Skin of body (tissue), 3 donors: ENCODE measurements at places on chromosomes 13 and 19. TPM values are rescaled to one million over a fixed set of nuclear protein-coding genes. Genes with fewer than 3 reads are reported as not detected.

GRCh38 chr19:29510701-29511265, 15.0 kb upstream of the VSTM2B start:
- no peak for DNase-seq

GRCh38 chr19:14510311-14511228, 7.6 kb downstream of the DNAJB1 start:
- DNase-seq: no peak

The IGSF23 gene
- not detected for total RNA-seq

The PLA2G4C gene
- total RNA-seq: 5.9 TPM

DNA sequence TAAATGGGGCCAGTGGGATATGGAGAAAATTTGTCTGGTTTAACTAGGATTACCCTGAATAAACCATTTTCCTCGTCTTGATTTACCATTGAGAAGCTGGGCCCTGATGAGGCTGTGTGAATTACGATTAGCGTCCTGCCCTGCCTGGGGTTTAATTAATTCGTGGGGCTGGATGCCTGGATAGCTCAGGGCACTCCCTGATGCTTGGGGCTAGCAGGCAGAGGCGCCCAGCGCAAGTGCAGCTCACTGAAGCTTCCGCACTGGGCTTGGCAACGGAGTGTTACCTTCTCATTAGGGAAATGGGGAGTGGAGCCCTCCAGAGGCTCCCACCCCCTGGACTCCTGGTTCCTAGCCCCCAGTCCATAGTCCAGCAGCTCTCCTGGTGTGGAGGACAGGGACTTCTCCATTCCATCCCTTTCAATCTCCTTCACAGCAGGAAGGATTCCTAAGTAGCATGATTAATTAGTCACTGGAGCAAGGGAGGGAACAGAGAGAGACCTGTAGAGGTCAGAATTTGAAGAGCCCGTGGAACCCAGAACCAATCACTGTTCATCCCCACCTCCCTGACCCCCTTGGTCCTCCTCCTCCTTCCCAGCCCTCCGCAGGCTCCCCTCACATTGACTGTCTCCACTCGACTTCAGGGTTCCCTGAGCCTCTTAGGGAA, 107.2 kb downstream of the UQCRFS1 start:
- DNase-seq: no peak

GRCh38 chr19:16804176-16804575, 25.0 kb upstream of the SIN3B start:
- DNase-seq: no peak

- no peak for DNase-seq
These were observed 11.8 kb downstream of the DOCK9 start for GRCh38 chr13:98966019-98966418.

The SPACA6 gene
- total RNA-seq: 5.3 TPM

- DNase-seq: no peak
These were observed 71.5 kb downstream of the DNAJC15 start for GRCh38 chr13:43094901-43095300.

DNA sequence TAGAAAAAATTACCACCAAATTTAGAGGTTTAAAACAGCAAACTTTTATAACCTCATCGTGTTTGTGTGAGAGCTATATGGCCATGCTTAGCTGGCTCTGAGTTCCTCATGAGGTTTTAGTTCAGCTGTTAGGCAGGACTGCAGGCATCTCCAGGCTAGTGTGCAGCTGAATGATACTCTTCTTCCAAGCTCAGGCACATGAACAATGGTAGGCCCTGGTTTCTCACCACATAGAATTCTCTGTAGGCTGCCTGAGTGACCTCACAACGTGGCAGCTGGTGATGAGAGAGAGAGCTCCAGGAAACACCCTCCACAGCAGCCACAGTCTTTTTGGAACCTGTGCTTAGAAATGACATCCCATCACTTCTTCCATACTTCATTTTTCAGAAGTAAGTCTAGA, 540.6 kb upstream of the MIR17HG start:
- peak; percentile 21 for DNase-seq

- DNase-seq: peak; percentile 55
These were observed 10.3 kb downstream of the EHD2 start for GRCh38 chr19:47723581-47723940.

DNA sequence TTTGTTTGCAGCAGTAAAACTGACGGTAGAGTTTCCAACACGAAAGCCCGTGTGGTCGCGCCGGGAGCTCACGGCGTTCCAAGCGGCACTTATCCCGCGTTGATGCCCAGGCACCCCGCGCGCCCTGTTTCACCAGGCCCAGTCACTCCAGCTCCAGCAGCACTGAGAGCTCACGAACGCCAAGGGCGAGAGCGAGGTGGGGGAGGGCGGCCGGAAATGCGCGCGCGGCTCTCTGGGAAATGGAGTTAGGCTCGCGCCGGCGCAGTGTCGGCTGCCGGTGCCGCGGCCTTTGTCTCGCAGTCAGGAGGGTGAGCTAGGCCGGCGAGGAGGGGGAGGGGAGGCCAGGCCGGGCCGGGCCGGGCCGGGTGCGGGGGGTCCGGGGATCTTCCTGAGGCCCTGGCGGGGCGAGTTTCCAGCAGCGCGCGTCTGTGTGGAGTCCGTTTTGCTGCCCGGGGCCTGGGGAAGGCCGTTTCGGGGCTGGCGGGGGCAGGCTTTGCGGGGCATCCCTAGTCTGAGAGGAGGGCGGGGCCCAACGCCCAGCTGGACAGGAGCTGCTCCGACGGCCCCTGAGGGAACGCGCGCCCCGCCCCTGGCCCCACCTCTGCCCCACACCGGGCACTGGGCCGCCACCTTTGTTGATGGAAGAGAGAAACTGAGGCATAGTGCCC, at the start of gene ZNF135:
Gene ZNF135, plus strand, starts transcription at position 280 of the 668 bp plus-strand sequence. CDS start 721 bp downstream, outside the sequence.
- peak; percentile 88 for DNase-seq

DNA sequence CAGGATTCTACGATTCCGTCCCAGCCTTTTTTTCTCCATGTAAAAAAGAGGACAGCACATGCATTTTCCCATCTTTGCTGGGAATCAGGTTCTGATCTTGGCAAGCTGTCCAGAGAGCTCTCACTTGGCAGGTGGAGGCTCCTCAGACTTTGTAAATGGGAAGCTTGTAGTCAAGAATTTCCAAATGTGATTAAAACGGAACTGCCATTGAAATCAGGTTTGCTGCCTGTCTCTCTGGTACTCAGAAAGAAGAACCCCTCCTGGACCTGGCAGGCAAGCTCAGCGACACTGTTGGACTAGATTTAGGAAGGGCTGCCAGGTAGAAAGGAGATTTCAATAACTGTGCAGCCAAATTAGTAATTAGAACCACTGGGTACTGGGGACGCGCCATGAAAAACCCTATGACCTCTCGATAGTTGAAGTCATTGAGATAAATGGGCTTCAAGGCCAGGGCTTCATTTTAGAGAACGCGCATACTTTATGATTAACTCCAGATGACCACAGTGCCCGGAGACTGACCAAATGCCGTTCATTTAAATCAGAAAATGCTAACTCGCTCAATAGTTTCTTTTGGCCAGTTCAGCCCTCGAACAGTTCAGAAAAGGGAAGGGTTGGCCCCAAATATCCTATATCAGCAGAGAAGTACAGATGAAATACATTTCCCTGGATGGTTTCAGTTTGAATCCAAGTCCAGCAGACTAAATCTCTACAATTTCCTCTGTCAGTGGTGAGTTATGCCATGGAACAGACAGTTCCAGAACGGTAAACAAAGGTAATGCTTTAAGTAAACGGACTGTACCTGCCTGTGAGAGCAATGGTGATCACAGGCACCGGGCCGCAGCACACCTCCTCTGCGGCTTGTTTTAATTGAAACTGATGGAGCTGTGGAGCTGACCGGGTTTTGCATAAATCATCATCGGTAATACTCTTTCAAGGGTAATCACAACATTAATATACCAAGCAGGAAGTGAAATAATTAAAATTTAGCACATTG, 517.4 kb downstream of the RFC3 start:
- DNase-seq: peak; percentile 11

GRCh38 chr19:7863971-7864689, 10.1 kb downstream of the PRR36 start:
- no peak for DNase-seq

- no peak for DNase-seq
These were observed 7.4 kb upstream of the SPACA4 start for GRCh38 chr19:48598996-48599700.

DNA sequence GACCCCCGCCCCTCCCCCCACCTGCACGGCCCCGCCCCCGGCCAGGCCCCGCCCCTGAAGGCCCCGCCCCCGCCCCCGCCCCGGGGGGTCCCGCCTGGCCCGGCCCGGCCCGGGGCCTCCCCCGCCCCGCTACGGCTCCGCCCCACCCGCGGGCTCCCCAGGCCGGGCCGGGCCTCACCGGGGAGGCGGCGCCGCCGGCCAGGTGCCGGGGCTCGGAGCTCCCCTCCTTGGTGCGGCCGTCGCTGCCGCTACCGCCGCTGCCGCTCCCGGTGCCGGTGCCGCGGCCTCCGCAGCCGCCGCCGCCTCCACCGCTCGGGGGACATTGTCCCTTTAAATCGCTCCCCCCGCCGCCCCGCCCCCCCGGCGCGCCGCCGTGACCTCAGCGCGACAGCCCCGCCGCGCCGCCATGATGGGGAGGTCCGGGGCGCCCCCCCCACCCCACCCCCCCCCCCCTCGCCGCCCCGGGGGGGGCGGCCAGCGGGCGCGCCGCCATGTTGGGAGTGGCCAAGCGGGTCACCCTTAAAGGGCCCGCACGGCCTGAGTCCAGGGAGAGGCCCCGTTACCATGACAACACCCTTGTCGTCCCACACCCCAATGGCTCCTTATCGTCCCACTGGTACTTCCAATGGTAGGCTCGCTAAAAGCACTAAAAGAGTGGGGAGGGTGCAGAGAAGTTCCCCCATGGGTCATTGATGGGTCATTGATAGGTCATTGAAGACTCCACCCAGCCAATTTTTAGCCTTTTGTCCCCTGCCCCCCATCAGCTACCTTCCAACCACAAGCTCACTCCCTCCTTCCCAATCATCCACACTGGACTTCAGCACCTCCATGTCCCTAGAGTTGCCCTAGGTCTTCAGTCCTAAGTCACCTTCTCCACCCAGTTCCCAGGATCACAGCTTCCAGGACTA, at the start of gene WIZ:
Gene WIZ, minus strand, starts transcription at position 337 of the 908 bp plus-strand sequence. CDS start 1,649 bp downstream, outside the sequence.
- peak; percentile 48 for DNase-seq

DNA sequence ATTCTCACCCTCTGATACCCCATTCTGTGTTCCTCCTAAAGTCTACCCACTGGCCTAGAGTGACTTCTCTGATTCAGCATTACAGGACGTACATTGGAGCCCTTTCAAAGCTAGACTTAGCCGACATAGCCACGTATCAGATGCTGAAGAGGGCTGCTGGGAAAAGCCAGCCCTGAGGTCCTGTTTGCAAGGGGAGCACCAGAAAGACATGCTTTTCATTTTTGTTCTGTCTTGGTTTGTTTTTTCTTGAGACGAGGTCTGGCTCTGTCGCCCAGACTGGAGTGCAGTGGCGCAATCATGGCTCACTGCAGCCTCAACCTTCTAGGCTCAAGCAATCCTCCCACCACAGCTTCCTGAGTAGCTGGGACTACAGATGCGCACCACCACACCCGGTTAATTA, 6.3 kb upstream of the ZSWIM4 start:
- no peak for DNase-seq

The NLRP5 gene
- not detected for total RNA-seq

The CABP5 gene
- not detected for total RNA-seq

GRCh38 chr19:38632476-38633213, 13.7 kb downstream of the EIF3K start:
- DNase-seq: no peak

The ZNF578 gene
- total RNA-seq: 3.4 TPM

DNA sequence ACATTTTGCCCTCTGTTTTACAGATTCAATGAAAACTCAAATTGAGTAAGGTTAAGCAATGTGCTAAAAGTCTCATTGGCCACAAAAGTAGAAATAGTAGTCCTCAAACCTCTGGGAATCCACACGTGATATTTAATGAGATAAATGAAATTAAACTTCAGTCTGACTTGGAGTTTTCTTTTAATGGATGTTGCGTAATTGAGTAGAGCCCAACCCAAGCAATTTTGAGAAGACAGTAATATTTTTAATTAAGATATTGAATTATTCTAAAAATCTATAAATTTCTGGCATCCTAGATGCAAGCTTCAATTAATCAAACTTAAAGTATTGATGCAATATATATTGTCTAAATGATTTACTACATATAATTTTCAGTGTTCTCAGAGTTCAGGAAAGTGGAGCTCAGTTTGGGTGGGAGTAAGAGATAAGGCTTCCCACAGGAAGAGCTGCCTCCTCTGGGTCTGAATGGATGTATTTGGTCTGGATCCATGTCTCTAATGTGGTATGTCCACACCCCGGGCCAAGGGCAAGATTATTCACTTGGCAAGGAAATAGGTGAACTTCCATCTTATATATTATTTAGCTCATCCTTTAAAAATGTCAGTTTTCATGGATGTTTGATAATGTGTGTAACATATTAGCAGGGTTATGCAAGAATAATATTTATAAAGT, 6.9 kb downstream of the MBNL2 start:
- no peak for DNase-seq

GRCh38 chr13:47085346-47085745, 188.5 kb upstream of the HTR2A start:
- no peak for DNase-seq

The MIA gene
- 8.8 TPM for total RNA-seq

GRCh38 chr13:99421758-99422585, 79.3 kb upstream of the TM9SF2 start:
- DNase-seq: no peak

GRCh38 chr13:79647533-79647932, 166.6 kb downstream of the NDFIP2 start:
- no peak for DNase-seq

- no peak for DNase-seq
These were observed 7.3 kb upstream of the SOX1 start for GRCh38 chr13:112059457-112060281.

The ZNF177 gene
- 4.4 TPM for total RNA-seq

DNA sequence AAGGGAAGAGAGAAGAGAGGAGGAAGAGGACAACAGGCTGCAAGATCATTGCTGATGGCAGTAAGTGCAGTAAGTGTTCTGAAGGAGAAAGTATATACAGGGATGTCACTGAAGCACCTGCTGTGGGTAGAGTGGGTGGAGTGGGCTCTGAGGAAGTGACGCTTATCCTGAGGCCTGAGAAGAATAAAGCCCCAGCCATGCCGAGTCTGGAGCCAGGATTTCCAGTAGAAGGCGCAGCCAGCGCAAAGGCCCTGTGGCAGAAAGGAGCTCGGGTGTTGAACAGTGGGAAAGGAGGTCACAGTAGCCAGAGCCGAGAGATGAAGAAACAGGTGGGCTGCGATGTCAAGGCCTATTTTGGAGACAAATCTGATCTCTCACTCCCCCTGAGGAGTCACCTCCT, 31.8 kb upstream of the ADGRE5 start:
- DNase-seq: no peak

- no peak for DNase-seq
These were observed 123.8 kb downstream of the TM9SF2 start for GRCh38 chr13:99624936-99625540.
